ENCODE measurements at places on chromosomes 5 and 9. TPM values are rescaled to one million over a fixed set of nuclear protein-coding genes. Genes with fewer than 3 reads are reported as not detected.

- no peaks in the 10 kb centered on the region for H3K36me3 ChIP-seq
Measured at GRCh38 chr5:53318303-53318702, 162.1 kb upstream of the FST start.

DNA sequence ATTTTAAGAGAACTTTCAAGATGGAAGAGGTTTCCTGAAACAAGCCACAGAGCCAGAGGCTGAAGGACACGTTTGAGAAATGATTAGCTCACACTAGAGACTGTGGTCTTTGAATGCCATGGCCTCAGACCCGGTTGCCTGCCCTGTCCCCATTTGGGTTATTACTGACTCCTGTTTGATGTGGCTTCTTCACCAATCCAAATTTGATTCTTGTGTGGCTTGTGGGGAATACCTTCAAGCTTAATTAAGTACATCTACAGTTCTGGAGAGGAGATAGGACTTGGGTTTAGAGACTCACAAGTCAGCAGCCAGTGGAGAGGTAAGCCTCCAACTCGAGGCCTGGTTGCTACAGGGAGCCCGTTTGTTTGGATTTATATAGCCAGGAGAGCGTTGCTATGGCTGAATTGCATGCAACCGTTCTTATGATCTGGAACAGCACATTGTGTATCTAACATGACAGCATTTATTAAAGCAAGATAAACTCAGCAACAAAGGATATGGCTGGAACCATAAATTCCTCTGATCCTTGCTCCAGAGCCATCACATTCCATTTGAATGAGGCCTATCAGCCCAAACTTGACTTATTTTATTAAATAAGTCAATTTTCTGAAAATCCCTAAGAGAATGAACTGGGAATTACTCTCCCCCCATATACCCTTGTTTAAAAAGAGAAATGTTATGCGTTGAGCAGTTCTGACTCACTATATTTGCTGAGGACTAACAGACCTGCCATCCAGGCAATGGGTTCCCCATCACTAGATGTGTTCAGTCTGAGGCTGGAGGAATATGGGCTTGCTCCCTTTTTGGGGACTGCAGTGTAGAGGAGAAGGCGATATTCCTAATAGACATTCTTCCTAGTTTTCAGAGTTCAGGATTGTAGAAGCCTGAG is 88.4 kb upstream of the TNFSF8 start:
- H3K4me1 ChIP-seq: peaks cover 21% of the 10 kb centered on the region
- no peaks in the 10 kb centered on the region for H3K36me3 ChIP-seq
- no peak overlapping the region for H3K4me3 ChIP-seq
- peak; percentile 69 for DNase-seq

RPL12 gene
- 1,417 TPM for total RNA-seq

CER1 gene
- total RNA-seq: not detected

SPATA31A1 gene
- not detected for total RNA-seq
